Neuronal stem cell (in vitro differentiated cells): ENCODE measurements at places on chromosomes 2 and 18.

- DNase-seq = no peak
Measured at GRCh38 chr2:214713080-214713830, 96.2 kb downstream of the BARD1 start.

- no peak for DNase-seq
Measured at GRCh38 chr2:191693778-191694177, 15.8 kb downstream of the NABP1 start.

GRCh38 chr2:58227171-58227917, 13.8 kb downstream of the FANCL start:
- no peak for DNase-seq

DNA sequence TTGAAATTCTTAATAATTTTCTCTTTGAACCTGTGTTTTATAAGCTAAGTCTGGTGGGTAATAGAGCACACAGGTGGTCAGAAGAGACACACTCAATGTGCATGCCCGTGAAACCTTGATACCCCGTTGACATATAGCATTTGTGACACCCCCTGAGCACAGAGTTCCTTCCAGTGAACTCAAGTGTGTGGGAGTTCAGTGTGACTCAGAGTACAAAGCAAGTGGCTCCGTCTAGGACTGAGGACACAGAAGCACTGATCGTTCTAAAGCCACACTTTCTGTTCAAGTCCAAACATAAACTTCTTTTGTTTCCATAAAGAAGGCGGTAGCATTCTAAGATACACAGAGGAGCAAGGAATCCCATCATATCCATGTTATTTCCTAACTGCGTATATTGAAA, 523.6 kb downstream of the PID1 start:
- no peak for DNase-seq

GRCh38 chr18:3688690-3689089, 238.7 kb downstream of the TGIF1 start:
- DNase-seq = no peak

- DNase-seq = no peak
Measured at GRCh38 chr2:133457861-133458260, 110.4 kb downstream of the NCKAP5 start.

DNA sequence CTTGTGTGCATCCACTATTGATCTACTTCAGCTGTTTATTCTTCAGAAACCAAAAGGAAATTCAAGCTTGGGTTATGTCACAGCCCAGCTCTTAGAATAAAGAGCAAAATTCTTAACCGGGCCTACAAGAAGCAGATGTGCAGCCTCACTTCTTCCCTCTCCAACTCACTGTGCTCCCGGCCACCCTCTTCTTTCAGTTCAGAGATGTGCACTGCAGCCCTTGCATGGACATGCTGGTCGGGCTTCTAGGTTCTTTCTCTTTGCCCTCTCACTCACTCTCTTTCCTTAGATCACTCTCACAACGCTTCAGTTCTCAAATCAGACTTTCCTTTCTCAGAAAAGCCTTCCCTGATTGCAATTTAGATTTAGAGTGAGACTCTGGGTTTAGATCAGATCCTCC, 104.1 kb downstream of the CHN1 start:
- DNase-seq = no peak

GRCh38 chr2:157849591-157849990, 26.5 kb downstream of the ACVR1 start:
- no peak for DNase-seq

DNA sequence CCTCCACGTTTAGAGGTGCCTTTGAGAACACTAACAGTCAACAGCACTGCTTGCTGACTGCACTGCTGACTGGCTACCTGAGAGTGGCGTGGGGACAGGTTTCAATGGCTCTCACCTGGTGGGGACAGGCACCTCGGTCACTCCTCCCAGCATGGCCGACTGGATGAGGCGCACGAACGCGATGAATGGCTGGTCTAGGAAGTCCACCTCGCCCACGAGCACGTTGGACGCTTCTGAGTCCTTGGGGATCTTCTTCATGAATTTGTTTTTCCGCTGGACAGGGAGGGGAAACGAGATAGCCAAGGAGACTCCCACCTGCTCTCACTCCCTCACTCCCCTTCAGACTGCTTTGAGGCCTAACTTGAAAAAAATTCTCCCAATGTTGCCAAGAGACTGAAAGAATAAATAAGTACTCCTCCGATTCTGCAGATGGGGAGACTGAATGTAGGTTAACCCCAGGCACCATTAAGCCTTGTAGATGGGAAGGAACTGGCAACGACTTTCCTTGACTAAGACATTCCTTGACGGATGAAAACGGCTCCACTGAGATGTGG, 57.3 kb downstream of the MTHFD2 start:
- DNase-seq = no peak

DNA sequence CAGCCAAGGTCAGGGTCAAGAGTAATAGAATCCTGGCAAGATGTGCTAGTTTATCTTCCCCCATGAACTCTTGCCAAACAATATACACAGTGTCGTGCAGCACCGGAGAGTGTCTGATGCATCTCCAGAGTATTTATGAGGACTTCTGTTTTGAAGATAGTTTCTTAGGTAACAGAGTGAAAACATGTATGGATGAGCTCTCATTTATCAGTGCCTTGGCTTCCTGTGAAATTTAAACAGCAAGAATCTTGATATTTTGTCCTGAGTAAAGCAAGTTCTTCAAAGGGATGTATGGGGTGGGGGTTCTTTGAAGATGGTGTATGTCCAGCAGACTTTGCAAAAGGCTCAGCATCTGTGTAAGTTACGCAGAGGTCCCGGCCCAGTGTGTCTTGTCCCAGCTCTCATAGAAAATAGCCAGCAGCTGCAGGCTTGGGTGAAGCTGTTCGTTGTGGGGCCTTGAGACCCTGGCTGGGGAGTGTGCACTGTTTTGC, 361.0 kb upstream of the NT5C1B start:
- DNase-seq = no peak

DNA sequence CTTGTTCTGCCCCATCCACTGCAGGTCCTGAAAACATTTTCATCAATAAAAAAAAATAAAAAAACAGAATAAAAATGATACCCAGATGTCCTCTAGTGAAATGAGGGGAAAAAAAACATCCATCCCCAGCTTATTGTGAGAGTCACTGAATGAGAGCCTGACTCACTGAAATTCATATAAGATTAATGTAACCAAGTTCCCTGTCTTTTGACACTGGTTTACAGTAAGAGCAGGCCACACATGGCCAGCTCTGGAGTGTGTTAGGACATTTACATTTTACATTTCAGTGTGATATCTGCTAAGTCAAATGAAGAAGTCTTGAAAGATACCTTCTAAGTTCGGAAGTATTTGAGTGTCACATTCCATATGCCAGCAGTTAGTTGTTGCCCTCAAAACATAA, 21.1 kb upstream of the IL18R1 start:
- DNase-seq = no peak

- DNase-seq = no peak
Measured at GRCh38 chr2:177391822-177392372, 676 bp upstream of the AGPS start.

- no peak for DNase-seq
Measured at GRCh38 chr2:63661076-63661475, 72.3 kb downstream of the MDH1 start.

DNA sequence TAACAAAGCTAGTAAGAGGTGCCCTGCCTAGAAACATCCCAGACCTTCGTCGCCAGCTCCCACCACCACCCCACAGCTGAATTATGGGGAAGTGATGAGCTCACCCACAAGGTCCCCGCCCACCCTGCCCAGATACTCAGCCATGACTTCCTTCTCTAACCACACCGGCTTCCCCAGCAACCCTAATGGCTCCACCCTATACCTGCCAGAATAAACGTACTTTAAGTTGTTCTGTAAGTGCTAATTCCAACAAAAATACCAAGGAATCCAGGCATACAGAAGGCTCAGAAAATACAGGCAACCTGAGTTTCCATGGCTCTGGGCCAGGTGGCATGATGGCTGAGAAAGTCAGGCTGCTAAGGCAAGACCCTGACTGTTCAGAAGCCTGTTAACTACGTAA, 39.1 kb downstream of the TMEM163 start:
- DNase-seq = no peak

- DNase-seq = peak; percentile 18
Measured at GRCh38 chr2:101419096-101419663, 31.9 kb upstream of the CREG2 start.

- DNase-seq = no peak
Measured at GRCh38 chr2:132816234-132816633, 146.2 kb upstream of the LYPD1 start.

- no peak for DNase-seq
Measured at GRCh38 chr2:95270541-95271081, 3.6 kb upstream of the PROM2 start.

DNA sequence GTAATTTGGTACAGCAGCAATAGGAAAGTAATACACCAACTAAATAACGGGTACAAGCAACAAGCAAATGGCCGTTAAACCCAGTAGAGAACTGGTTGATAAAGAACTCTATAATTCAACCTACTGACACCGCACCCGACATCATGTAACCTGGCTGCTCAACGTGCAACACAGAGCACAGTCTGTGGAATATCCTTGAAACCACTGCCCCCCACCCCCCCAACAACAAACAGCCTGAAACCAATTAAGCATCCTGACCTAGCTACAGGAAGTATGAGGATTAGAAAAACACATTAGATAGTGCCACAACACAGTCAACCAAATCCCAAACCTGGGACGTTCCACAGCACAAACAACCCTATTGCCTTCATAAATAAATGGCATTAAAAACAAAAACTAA, 23.5 kb downstream of the HDLBP start:
- no peak for DNase-seq

GRCh38 chr2:138276339-138276738, 225.2 kb upstream of the SPOPL start:
- no peak for DNase-seq

DNA sequence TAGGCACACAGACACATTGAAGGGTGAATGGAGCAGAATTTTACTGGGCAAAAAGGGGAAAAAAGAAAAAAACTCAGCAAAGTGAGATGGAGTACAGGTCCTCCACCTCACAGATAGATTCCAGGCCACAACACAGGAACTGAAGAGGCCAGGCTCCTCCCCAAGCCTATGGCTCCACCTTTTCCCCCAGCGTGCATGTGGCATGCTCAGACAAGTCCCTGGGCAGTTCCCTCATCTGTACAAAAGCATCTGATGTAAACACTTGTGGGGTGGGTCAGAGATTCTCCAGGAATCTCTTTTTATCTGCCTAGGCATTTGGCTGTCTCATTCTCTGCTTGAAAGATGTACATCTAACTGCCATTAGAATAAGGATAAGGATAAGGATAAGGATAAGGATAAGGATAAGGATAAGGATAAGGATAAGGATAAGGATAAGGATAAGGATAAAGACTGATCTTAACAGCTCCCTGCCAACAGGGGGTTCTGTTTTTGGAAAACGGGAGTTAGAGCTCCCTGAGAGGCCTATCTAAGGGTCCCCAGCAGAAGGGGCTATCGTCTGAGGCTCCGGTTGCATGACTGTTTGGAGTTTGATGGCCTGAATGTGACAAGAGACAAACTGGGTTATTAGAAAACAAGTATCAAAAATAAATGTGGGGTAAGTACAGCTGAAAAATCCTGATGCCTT, 17.2 kb upstream of the ASXL3 start:
- no peak for DNase-seq

DNA sequence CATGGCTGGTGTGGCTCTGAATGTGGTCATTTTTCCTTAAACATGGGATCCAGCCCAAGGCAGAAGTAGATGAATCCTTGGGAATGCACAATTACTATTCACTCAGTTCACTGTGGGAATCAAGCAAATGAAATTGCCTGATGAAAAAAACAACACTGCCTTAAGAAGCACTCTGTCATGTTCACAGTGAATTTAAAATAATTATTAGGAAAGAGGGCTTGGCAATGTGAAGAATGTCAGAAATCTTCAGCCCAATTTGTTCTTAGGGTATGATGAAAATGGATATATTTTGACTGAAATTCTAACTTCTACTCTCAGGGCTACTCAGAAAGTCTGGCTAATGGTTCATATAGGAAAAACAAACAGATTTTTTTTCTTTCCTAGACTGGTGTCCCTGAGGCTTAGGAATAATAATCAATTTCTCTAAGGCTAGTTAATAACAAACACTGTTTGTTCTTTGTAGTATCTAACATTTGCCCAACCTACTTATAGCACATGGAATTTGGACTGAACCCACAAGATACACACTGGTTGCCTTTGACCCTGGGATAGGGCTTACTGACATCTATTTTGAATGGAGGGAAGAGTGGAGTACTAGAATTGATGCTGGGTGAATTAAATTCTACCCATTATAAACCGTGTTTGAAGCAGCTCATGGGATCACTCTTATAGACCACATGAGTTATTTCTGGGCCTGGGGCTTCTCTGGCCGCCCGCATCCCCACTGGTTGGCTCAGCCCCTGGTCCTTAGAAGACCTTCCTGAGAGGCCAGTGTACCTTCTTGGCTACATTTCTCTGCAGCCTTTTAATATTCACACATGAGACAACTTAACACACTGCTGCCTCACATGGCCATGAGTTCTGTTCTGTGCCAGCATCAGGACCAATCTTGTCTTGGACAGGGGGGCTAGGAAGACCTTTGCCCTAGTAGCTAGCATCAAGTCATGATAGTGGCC, 8.3 kb upstream of the MRPL33 start:
- no peak for DNase-seq

- no peak for DNase-seq
Measured at GRCh38 chr2:186205254-186205911, 280.7 kb upstream of the ZC3H15 start.
